ENCODE measurements at places on chromosomes 16 and 17.

DNA sequence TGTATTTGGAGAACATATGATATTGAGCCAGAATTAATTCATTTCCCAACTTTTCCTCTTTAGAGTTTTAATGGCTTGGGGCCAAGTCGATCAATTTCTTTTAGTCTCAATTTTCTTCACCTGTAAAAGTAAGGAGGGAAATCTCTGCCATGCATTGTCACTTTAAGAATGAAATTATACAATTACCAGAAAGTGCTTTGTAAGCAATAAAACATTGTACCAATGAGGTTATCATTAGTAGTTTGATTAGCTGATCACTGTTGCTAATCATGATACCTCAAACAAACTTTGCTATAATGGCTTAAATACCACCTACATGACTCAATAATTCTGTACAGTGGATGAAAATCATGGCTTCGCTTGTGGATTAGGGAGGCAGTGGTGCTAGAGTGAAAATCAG is 1525.8 kb upstream of the GOT2 start:
- no peak for DNase-seq

DNA sequence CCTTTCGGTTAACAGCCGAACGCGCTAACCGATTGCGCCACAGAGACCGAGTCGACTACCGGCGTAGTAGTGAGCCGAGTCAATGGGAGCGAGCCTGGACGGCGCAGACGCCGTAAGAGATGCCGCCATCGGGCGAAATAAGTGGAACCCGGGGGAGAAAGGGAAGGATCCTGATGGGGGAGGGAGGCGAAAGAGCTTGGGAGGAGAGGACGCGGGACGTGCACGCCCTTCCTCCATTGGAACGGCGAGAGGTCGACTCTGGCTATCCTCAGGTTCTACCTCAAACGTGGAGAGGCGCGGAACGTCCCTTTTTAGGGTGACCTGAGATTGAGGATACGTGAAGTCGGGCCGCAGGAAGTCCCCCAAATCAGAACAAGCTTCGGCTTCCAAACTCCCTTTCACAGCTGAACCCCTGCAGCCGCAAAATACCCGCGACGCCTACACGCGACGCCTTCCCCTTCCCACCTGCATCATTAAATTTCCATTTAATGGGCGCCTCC is 683 bp upstream of the PSMB3 start:
- peak; percentile 78 for DNase-seq

DNA sequence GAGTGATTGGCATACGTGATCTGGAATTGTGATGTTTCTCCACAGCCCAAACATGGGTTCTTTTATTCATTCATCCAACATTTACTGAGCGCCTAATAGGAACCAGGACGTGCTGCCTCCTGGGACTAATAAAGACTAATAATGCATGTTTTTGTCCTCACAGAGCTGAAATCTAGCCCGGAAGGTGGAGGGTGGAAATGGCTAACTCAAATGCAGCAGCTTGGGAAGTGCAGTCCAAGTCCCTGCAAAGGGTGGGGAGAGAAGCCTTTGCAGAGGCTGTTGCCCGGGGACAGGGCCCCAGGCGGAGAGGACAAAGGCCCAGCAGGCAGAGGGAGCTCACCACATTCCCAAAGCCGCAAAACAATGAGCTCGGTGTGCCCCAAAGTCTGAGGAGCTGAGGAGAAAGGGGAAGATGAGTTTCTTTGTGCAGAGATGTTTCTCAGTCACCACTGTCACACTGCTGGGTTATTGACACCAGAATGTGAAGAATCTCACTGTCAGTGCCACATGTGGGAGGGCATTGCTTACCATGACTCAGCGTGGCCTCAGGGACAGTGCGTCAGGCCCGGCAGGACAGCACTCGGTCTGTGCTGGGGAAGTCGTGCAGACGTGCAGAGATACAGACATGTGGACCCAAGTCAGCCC is 118.2 kb upstream of the CHMP6 start:
- no peak for DNase-seq

- DNase-seq: peak; percentile 66
Observed at GRCh38 chr16:81181013-81181720, 57.3 kb upstream of the BCO1 start.

DNA sequence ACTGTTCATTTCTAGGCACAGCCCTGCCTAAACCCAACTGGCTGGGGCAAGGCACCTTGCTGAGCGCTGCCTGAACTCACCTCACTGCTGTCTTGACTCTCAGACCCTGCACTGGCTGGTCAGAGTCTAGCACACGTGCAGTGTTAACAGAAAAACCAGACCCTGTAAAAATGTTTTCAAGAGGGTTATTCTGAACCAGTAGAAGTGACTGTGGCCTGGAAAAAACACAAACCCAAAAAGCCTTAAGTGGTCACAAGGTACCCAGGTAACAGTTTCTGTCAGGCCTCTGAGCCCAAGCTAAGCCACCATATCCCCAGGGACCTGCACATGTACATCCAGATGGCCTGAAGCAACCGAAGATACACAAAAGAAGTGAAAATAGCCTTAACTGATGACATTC is 6.1 kb upstream of the EIF4A3 start:
- no peak for DNase-seq

- DNase-seq: no peak
Observed at GRCh38 chr17:49815761-49816281, 27.3 kb downstream of the KAT7 start.

DNA sequence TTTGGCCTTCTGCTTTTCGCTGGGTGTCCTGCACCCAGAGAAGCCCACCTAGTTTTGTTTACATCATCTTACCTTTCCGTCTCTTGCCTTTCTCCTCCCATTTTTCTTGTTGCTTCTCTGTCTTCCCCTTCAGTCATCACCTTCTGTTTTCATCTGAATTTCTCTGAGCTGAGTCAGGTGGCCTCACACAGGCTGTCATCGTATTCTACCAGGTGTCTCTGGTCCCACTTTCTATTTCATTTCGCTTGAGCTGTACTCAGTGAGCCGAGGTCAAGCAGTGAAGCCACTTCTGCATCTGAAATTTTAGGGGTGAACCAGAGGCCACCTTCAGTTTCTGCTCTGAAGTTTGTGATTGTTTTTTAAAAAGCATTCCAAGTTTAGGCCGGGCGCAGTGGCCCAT is 9.7 kb downstream of the CRAMP1 start:
- DNase-seq: no peak

- DNase-seq: no peak
Observed at GRCh38 chr17:17812211-17813054, 24.4 kb downstream of the SREBF1 start.

DNA sequence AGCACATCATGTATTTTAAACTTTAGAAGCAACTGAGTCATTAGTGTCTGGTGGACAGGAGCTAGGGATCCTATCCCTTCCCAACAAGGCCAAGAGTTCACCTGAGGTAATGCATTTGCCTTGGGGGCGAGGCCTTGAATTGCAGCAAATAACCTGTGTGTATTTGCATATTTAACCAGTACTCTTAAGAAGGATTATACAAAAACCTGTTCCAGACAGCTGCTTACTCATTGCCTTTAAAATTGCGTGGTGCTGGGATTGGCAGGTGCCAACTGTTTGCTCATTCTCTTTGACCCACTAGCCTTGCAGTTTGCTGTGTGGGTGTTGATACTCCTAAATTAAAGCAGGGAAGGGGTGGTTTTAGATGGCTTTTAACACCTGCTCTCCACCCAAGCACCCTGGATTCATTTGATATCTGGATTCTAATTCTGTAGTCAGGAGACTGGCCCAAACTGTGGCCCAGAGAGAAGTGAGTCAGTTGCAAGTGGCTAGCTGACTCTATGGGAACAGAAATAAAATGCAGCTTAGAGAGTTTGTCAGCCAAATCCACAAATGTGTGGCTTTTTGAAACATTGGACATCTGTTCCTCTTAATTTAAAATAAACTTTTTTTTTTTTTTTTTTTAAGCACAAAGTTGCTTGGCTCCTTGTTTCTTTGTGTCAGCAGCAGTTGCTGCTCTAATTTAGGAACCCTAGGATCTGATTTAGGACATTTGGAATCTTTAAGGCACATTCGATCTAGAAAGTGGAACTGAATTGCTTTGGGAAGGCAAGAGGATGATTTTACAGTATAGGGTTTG is 46.9 kb downstream of the TUBD1 start:
- no peak for DNase-seq

- no peak for DNase-seq
Observed at GRCh38 chr17:35088356-35088880, 24.9 kb upstream of the RFFL start.

DNA sequence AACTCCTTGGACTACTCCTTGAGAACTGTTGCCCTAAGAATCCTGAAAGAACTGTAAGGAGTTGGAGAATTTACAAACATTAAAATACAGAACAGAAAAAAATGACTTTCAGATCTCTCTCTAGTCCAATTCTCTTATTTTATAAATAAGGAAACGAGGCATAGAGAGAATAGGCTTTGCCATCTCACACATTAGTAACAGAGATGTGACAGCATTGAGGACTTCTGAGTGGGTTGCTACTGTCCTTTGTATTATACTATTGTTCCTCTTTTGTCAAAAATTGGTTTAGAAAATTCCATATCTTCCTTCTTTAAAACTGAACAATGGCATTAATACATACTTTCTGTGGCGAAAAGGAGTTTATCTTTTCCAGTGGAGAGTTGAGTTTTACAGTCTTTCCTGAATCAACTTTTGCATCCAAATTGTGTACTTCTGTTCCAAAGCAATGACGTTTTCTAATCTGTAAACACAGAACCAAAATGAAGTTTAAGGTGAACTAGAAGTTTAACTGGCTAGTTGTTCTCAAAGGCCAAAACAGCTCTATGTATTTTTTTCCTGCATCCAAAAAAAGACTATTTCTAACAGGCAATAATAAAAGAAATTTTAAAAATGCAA is 16.5 kb downstream of the BRIP1 start:
- no peak for DNase-seq
